ENCODE measurements at places on chromosomes 2 and 18. TPM values are rescaled to one million over a fixed set of nuclear protein-coding genes. Genes with fewer than 3 reads are reported as not detected.
A peak's percentile ranks its signal among the peaks of the same experiment; 100 is the strongest.

DNA sequence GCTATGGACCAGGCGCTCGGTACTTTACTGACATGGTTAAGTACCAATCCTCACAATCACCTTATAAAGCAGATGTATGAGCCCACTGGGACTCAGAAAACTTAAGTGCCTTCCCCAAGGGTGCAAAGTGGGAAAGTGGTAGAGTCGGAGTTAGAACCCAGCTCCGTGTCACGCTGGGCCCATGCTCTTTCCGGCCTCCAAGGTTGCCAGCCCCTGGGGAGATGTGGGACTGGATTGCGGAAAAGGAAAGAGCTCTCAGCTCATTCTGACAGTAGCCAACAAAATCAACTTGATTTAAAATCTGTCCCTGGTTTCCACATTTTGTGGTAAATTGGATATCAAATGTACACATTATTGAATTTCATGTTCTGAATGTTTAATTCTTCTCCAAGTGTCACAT lies 403.8 kb downstream of the DCDC2C start:
- no peak overlapping the region for H3K4me3 ChIP-seq
- no peak overlapping the region for H3K27ac ChIP-seq
- H3K27me3 ChIP-seq = no peaks in the 10 kb centered on the region
- no peaks in the 10 kb centered on the region for H3K4me1 ChIP-seq
- H3K36me3 ChIP-seq = no peaks in the 10 kb centered on the region
- DNase-seq = no peak

GPR35 gene
- 2.5 TPM for total RNA-seq

SLC16A14 gene
- total RNA-seq = 21.6 TPM

C1D gene
- total RNA-seq = 21.1 TPM

GRCh38 chr2:212328136-212328535 lies 210.5 kb downstream of the ERBB4 start:
- H3K27me3 ChIP-seq = no peaks in the 10 kb centered on the region
- no peak for DNase-seq
- no peak overlapping the region for H3K4me3 ChIP-seq
- H3K27ac ChIP-seq = no peak overlapping the region
- H3K36me3 ChIP-seq = no peaks in the 10 kb centered on the region
- peaks cover 3% of the 10 kb centered on the region for H3K4me1 ChIP-seq

DNA sequence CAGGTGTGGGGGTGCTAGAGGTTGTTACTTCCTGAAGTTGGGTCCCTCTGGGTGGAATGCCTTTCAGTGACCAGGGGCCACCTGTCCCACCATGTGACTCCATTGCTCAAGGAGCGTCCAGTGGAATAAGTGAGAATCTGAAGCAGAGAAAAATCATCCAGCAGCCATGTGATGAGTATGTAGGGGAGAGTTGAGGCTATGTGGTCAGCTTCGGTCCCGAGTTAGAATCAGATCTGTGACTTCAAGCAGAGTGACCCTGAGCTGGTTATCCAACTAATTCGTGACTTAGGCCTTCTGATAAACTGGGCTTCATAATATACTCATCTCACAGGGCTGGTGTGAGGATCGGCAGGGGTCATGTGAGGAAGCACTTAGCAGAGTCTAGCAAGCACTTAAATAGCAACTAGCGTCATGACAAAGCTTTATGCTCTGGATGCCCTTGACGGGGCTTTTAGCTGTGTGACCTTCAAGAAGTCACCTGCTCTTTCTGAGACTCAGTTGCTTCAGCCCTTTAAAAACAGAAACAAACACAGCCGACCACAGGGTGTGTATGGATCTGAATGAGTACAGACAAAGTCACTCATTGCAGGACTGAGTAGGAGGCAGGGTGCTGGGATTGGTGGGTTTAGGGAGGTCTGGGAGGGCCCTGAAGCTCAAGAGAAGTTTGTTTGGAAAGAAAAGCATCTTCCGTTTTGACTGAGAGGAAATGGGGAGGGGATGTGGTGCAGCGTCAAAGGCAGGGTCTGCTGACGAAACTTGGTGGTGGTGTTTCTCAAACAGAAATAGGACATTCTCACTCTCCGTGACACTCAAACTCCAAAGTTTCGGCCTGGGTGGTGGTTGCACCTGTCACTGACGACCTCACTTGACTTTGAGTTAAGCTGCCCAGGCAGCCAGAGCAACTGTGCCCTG lies 264.0 kb upstream of the CXCR4 start:
- no peaks in the 10 kb centered on the region for H3K27me3 ChIP-seq
- DNase-seq = no peak
- no peak overlapping the region for H3K27ac ChIP-seq
- no peaks in the 10 kb centered on the region for H3K4me1 ChIP-seq
- no peak overlapping the region for H3K4me3 ChIP-seq

DYSF gene
- total RNA-seq = 68.8 TPM

DNA sequence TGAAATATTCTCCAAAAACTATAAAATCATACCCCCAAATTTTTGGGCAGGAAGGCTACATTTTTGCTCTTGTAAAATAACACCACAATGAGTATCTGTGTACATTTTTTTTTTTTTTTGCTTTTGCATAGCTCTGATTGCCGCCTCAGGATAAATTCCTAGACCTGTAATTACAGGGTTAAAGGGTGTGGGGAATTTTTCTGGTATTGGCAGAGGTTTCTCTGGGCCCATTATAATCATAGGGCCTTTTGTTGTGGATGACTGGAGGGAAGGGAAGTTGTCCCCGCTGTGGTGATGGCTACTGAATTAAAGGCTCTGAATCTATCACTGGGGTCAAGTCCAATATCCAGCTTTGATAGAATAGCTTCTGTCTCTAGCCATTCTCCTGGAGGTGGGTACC lies 26.6 kb downstream of the CCDC195 start:
- H3K4me1 ChIP-seq = peaks cover 11% of the 10 kb centered on the region
- H3K36me3 ChIP-seq = no peaks in the 10 kb centered on the region
- H3K27ac ChIP-seq = no peak overlapping the region
- peaks cover 4% of the 10 kb centered on the region for H3K27me3 ChIP-seq
- H3K4me3 ChIP-seq = no peak overlapping the region

- no peak for DNase-seq
- H3K4me1 ChIP-seq = no peaks in the 10 kb centered on the region
- H3K27me3 ChIP-seq = no peaks in the 10 kb centered on the region
Measured at GRCh38 chr2:164044622-164045021, 308.8 kb upstream of the FIGN start.

DNA sequence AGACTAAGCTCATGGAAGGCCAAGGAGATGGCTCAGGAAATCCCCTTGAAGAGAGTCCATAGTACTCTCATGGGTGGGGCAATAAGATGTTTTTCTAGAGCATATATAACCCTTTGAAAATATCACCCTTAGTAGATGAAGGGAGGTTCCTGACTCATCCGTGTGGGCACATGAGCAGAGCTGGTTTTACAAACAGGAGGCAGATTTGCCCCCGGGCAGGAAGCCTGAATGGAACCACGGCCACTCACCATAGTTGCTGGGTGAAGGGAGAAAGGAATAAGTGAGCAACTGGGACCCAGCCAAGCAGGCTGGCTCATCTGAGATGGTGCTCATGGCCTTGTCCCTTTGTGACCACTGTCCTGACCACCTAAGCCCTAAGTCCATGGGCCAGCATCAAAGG lies 29.0 kb upstream of the MAPRE3 start:
- DNase-seq = no peak
- H3K4me1 ChIP-seq = no peaks in the 10 kb centered on the region
- H3K36me3 ChIP-seq = no peaks in the 10 kb centered on the region
- H3K27me3 ChIP-seq = peaks cover 21% of the 10 kb centered on the region

- peaks cover 3% of the 10 kb centered on the region for H3K36me3 ChIP-seq
- DNase-seq = no peak
- H3K27me3 ChIP-seq = no peaks in the 10 kb centered on the region
- H3K4me3 ChIP-seq = no peak overlapping the region
- H3K27ac ChIP-seq = no peak overlapping the region
Measured at GRCh38 chr18:57869221-57869620, 66.1 kb upstream of the ATP8B1 start.

DNA sequence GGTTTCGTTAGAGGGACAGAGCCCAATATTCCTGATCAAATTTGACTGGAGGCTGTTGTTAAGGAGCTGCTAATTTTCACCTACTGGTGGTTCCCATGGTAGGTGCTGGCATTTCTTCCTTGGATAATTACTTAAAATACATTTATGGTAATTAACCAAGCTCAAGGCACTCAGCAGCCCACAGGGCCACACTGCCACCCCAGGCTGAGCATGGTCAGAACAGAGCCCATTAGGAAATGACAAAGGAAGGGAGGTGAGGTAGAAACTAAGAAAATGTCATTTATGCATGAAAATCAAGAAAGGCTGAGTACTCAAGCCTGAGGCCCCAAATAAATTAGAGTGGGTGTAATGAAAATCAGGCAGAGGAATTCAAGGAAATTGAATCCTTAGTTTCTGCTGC lies 510.2 kb upstream of the GYPC start:
- no peak for DNase-seq
- H3K4me1 ChIP-seq = no peaks in the 10 kb centered on the region
- H3K27me3 ChIP-seq = no peaks in the 10 kb centered on the region

- no peaks in the 10 kb centered on the region for H3K36me3 ChIP-seq
- H3K4me1 ChIP-seq = peaks cover 26% of the 10 kb centered on the region
- H3K27me3 ChIP-seq = no peaks in the 10 kb centered on the region
Measured at GRCh38 chr2:181946444-181947127, 39.1 kb upstream of the PPP1R1C start.

DNA sequence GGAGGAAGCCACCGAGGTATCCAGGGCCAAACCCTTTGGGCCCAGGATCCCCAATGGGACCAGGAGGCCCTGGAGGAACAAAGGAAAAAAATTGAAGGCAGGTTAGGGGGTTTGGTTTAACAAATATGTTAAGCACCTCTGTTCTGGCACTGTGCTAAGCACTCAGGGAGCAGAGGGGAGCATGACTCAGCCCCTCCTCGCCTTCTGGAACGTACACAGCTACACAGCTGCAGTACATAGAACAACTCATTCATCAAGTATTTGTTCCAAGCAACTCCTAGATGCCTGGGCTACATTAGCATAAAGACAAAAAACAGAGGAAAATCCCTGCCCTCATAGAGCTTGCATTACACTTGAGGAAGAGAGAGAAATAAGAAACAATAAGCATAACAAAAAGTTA lies 153.6 kb downstream of the COL4A4 start:
- no peaks in the 10 kb centered on the region for H3K4me1 ChIP-seq
- H3K36me3 ChIP-seq = no peaks in the 10 kb centered on the region
- no peaks in the 10 kb centered on the region for H3K27me3 ChIP-seq
- H3K27ac ChIP-seq = no peak overlapping the region

- H3K4me1 ChIP-seq = no peaks in the 10 kb centered on the region
- no peak overlapping the region for H3K27ac ChIP-seq
- H3K36me3 ChIP-seq = no peaks in the 10 kb centered on the region
- H3K4me3 ChIP-seq = no peak overlapping the region
- no peak for DNase-seq
Measured at GRCh38 chr2:51579412-51579811, 547.5 kb upstream of the NRXN1 start.

DNA sequence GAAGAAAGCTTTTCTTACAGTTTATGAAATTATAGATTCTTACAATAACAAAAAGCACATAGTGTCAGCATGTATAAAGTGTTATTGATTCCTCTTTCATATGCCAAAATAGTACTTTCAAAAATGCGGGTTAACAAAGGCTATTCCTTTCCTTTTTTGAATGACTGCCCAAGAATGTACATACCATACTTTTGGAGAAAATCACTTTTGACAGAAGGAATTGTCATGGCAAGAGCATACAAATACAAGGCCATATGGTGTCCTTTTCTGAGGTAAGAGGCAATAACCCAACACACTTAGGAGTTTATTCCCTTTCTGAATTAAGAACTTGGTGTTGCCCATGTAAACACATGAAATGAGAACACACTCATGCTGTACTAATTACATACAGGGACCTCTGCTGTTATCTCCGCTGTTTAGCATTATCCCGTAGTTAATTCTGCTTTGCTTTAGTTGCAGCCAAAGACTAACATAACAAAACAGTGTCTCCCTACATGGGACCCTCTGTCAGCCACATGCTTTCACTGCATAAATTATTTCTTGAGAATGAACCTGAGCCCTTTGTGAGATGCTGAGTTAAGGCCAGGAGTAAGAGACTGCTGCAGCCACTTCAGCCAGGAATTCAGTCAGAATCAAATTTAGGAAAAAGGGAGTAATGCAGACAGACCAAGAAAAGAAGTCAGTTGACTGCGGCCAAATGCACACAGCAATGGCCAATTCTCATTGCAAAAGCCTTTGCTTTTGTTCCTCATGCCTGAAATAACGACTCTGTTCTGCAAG lies 67.0 kb downstream of the CDH2 start:
- H3K27me3 ChIP-seq = no peaks in the 10 kb centered on the region
- DNase-seq = no peak
- H3K27ac ChIP-seq = peak overlapping the region; percentile 76

GRCh38 chr2:19818039-19818438 lies 83.7 kb downstream of the TTC32 start:
- H3K4me3 ChIP-seq = no peak overlapping the region
- H3K36me3 ChIP-seq = no peaks in the 10 kb centered on the region
- no peaks in the 10 kb centered on the region for H3K27me3 ChIP-seq
- no peak overlapping the region for H3K27ac ChIP-seq
- no peak for DNase-seq
- peaks cover 21% of the 10 kb centered on the region for H3K4me1 ChIP-seq

CXCR2 gene
- not detected for total RNA-seq

PXDN gene
- total RNA-seq = 488 TPM

DNA sequence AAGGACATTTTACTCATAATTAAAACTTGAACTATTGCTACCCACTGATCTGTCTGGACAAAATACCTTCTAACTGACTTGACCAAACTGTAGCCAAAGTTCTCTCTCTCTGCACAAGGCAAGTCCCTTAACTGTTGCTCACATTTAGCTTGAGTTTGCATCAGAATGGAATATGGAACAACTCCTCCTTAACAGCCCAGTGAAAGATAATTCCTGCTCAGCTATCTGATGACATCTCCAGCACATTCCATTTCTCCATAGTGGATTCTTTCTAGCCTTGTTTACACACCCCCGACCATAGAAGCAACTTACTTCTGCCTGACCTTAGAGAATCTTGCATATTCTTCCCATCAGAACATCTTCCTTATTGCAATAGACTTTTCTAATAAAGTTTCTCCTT lies 317.2 kb upstream of the CDH2 start:
- H3K27me3 ChIP-seq = peaks cover 3% of the 10 kb centered on the region
- no peak overlapping the region for H3K27ac ChIP-seq
- no peak for DNase-seq
- H3K36me3 ChIP-seq = no peaks in the 10 kb centered on the region

- no peak for DNase-seq
- no peaks in the 10 kb centered on the region for H3K27me3 ChIP-seq
- no peak overlapping the region for H3K27ac ChIP-seq
Measured at GRCh38 chr18:27778925-27779324, 398.0 kb downstream of the CDH2 start.

KIF5C gene
- 10.2 TPM for total RNA-seq

PTH2R gene
- not detected for total RNA-seq

CD28 gene
- not detected for total RNA-seq

DNA sequence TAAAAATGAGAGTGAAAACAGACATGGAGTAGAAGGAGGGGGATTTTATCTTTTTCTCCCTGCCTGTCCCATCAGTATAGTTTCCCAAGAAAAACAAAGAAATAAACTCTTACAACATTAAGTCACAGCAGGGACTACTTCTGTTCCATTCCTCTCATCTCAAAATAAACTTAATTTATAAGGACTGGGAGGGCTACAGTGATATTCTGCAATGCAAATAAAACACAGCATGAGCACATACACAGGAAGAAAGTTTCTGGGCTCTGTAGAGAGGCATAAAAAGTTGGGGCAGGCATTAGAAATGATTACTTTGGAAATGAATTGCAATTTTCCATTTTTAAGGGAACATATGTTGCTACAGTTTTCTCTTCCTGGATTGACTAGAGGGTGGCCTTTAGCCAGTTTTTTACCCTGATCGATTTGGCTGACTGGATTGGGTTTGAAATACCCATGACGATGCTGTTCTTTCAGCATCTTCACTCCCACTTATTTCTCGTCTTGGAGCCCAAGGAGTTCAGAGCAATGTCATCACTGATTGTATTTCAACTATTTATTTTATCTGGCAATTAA lies 157.1 kb downstream of the ACTR3 start:
- no peaks in the 10 kb centered on the region for H3K36me3 ChIP-seq
- H3K27ac ChIP-seq = no peak overlapping the region
- no peak for DNase-seq
- H3K27me3 ChIP-seq = no peaks in the 10 kb centered on the region
- H3K4me3 ChIP-seq = no peak overlapping the region
